ENCODE measurements at places on chromosomes 4 and X.

DNA sequence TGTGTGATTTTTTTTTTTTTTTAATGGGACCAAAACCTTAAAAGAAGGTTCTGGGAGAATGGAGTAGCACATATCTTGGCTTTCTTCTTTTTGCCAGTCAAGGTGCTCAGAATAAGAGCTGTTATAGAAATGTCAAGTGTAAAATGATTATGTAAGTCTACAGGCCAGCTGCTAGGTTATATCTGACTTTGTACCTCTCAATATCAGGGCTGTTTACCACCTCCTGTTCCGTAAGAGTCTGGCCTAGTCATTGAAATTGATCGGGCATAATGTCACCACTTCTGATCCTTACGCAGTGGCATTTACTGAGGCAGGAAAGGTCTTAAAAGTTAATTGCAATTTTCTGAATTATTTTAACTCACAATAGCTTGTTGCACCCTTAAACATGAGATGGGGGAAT, 41.1 kb downstream of the LIMCH1 start:
- DNase-seq, result no peak

DNA sequence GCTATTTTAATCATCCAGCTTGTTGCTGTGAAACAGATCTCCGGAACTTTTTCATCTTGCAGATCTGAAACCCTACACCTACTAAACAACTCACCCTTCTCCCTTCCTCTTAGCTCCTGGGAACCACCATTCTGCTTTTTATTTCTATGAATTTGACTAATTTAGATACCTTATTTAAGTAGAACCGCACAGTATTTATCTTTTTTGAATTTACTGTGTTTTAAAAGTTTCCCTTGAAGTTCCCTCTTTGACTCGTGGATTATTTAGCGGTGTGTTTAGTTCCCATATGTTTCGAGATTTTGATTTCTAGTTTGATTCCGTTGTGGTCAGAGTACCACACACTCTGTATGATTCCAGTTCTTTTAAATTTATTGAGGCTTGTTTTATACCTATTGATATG, 44.6 kb downstream of the EIF2S3 start:
- DNase-seq, result no peak

- peak; percentile 48 for DNase-seq
These were observed 21.7 kb upstream of the MFAP3L start for GRCh38 chr4:170047771-170048354.

- no peak for DNase-seq
These were observed 38.7 kb downstream of the NLGN3 start for GRCh38 chrX:71183341-71183740.

DNA sequence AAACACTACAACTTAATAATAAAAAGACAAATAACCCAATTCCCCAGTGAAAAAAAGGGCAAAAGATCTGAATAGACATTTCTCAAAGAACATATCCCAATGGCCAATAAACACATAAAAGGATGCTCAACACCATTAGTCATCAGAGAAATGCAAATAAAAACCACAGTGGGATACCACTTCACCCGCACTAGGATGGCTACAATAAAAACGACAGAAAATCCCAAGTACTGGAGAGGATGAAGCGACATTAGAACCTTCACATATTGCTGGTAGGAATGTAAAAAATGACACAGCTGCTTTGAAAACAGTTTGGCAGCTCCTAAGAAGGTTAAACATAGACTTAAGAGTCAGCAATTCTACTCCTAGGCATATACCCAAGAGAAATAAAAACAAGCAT, 140.6 kb upstream of the ARX start:
- DNase-seq, result no peak

DNA sequence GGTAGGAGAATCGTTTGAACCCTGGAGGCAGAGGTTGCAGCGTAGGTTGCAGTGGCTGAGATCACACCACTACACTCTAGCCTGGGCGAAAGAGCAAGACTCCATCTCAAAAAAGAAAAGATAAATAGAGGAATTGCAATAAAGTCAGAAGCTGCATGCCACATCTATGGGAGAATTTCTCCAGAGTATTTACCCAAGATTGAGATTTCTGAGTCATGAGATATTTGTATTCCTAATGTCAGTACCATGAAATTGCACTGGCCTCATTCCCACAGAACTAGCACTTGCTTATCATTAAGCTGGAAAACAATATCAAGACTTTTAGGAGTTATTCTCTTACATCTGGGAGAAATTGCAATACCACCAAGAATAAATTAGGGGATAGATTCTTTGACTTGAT, 37.4 kb downstream of the ASIC5 start:
- no peak for DNase-seq

GRCh38 chr4:12221031-12221430, 792.3 kb upstream of the HS3ST1 start:
- DNase-seq, result no peak
